CD4-positive, alpha-beta memory T cell (primary cell): ENCODE measurements at places on chromosomes 3 and 15.

GRCh38 chr3:134065252-134066157, 35.8 kb upstream of the SLCO2A1 start:
- DNase-seq, result no peak

GRCh38 chr3:643376-643775, 446.8 kb downstream of the CHL1 start:
- DNase-seq, result no peak

GRCh38 chr3:189587664-189588040, 43.5 kb upstream of the TP63 start:
- DNase-seq, result no peak

DNA sequence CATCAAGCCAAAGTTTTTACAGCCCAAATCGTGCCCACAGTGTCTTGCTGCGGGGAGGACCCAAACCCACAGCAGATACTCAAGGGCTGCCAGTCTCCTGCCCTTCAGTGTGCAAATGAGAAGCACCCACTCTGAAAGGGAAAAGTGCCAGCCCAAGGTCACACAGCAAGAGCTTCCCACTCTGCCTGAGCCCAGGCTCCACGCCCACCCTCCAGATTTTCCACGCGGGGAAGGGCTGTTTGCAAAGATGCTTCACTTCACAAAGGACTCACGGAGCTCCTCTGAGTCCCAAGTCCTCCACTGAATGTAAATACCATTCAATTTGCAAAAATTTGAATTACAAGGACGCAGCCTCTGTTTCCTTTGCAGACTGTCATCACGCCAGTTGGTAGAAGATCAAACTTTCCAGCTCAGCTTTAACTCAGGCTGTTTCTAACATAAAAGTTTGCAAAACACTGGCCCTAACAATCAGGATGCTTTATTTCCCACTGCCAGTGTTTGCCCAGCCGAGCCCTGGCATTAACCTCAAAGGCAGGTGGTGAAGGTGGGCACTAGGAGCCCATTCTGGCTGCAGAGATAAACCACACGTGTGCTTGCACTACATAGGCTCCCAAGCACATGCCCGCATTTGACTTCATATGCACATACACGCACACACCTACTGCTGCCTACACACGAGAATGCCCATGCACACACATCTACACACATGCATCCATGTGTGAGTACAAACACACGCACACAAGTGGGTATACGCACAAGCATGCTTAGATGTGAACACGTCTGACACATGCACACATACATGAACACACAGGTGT, 7.6 kb downstream of the CACNA2D2 start:
- no peak for DNase-seq

- no peak for DNase-seq
These were observed 787.7 kb downstream of the NAALADL2 start for GRCh38 chr3:175646865-175647264.

GRCh38 chr3:177144922-177145321, 52.4 kb downstream of the TBL1XR1 start:
- peak; percentile 62 for DNase-seq
